ENCODE measurements at places on chromosomes 4 and X. TPM values are rescaled to one million over a fixed set of nuclear protein-coding genes. Genes with fewer than 3 reads are reported as not detected.

Gene GAGE12H
- not detected for total RNA-seq

Gene SPINK2
- not detected for total RNA-seq

Gene CXXC4
- total RNA-seq = not detected

Gene DMRTC1
- total RNA-seq = not detected

Gene FMR1
- 34.6 TPM for total RNA-seq

DNA sequence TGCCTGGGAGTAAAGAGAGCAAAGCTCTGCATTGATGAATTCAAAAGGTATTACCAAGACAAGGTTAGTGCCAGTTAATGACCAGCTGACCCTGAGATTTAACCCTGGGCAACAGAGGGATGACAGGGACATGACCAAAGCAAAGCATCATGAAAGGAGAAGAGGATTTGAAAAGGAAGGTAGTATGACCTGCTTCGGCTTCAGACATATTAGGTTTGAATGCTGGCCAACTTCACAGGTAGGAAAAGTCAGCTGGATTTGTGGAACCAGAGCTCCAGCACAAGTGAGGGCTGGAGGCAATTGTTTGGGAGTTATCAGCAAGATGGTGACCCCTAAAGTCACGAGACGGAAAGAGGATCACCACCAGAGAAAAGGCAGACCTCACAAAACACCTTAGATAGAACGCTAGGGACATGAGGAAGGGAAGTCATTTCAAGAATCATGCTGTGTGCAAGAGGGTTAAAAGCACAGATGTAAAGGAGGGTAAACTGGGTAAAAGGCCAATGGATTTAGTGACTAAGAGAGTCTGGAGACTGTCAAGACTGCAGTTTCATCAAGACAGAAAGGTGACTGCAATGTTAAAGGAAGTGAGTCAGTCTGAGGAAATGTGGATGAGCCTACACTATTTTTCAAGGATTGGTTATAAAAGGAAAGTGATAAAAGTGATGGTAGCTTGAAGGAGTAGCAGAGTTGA lies 45.6 kb downstream of the SH3RF1 start:
- no peaks in the 10 kb centered on the region for H3K27me3 ChIP-seq
- H3K4me3 ChIP-seq = no peak overlapping the region
- H3K36me3 ChIP-seq = no peaks in the 10 kb centered on the region
- H3K4me1 ChIP-seq = peaks cover 30% of the 10 kb centered on the region
- no peak overlapping the region for H3K27ac ChIP-seq

- peaks cover 3% of the 10 kb centered on the region for H3K36me3 ChIP-seq
- H3K27me3 ChIP-seq = no peaks in the 10 kb centered on the region
- H3K27ac ChIP-seq = no peak overlapping the region
- H3K4me1 ChIP-seq = peaks cover 12% of the 10 kb centered on the region
These were observed 7.2 kb upstream of the TSPYL2 start for GRCh38 chrX:53075011-53075410.

DNA sequence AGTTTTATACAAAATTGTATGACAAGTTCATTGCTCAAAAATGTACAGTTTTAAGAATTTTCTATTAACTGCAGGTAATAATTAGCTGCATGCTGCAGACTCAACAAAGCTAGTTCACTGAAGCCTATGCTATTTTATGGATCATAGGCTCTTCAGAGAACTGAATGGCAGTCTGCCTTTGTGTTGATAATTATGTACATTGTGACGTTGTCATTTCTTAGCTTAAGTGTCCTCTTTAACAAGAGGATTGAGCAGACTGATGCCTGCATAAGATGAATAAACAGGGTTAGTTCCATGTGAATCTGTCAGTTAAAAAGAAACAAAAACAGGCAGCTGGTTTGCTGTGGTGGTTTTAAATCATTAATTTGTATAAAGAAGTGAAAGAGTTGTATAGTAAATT lies 131.0 kb downstream of the TET2 start:
- H3K36me3 ChIP-seq = peaks cover 29% of the 10 kb centered on the region
- H3K4me3 ChIP-seq = no peak overlapping the region
- DNase-seq = no peak
- H3K27me3 ChIP-seq = no peaks in the 10 kb centered on the region

GRCh38 chrX:140817943-140818342 lies 108.4 kb downstream of the LINC00632 start:
- H3K4me1 ChIP-seq = peaks cover 21% of the 10 kb centered on the region
- no peak overlapping the region for H3K4me3 ChIP-seq
- H3K36me3 ChIP-seq = no peaks in the 10 kb centered on the region

DNA sequence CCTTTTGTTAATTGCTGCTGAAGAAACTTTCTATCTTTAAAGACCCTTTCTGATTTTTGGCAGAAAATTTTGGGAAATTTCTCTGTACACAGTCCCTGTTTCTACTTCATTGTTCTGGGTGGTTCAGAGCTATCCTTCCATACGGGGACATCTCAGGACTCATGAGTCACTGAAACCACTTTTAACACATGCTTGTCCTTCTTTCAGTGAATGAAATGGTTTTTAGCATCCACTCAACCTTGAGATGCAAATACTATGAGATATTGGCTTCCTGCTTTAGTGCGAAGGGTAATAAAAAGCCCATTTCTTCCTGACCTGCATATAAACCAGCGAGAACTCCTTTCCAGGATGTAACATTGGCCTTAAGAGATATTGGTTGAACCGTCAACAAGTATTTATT lies 158.0 kb downstream of the REPS2 start:
- no peaks in the 10 kb centered on the region for H3K36me3 ChIP-seq
- H3K4me1 ChIP-seq = no peaks in the 10 kb centered on the region
- peaks cover 3% of the 10 kb centered on the region for H3K27me3 ChIP-seq
- H3K4me3 ChIP-seq = no peak overlapping the region
- DNase-seq = no peak
- no peak overlapping the region for H3K27ac ChIP-seq

- peaks cover 38% of the 10 kb centered on the region for H3K36me3 ChIP-seq
- no peak overlapping the region for H3K4me3 ChIP-seq
- no peaks in the 10 kb centered on the region for H3K27me3 ChIP-seq
These were observed 33.3 kb downstream of the CLDN22 start for GRCh38 chr4:183286590-183287308.

- H3K4me3 ChIP-seq = no peak overlapping the region
- H3K27me3 ChIP-seq = no peaks in the 10 kb centered on the region
- no peak for DNase-seq
- no peak overlapping the region for H3K27ac ChIP-seq
- peaks cover 16% of the 10 kb centered on the region for H3K4me1 ChIP-seq
These were observed 368.1 kb upstream of the MAD2L1 start for GRCh38 chr4:120434756-120435155.

- no peak overlapping the region for H3K4me3 ChIP-seq
- H3K36me3 ChIP-seq = peaks cover 7% of the 10 kb centered on the region
- no peaks in the 10 kb centered on the region for H3K27me3 ChIP-seq
- peaks cover 27% of the 10 kb centered on the region for H3K4me1 ChIP-seq
These were observed 25.7 kb downstream of the SEPTIN6 start for GRCh38 chrX:119667111-119667878.

DNA sequence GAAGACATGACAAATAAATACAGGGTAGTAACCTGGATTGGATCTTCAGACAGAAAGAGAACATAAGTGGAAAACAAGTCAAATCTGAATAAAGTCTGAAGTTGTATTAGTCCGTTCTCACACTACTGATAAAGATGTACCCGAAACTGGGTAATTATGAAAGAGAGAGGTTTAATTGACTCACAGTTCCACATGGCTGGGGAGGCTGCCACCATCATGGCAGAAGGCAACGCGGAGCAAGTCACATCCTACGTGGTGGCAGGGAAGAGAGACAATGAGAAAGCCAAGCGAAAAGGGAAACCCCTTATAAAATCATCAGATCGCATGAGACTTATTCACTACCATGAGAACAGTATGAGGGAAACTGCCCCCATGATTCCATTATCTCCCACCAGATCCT lies 82.8 kb downstream of the USP46 start:
- no peak for DNase-seq
- no peaks in the 10 kb centered on the region for H3K27me3 ChIP-seq
- H3K36me3 ChIP-seq = no peaks in the 10 kb centered on the region
- H3K27ac ChIP-seq = no peak overlapping the region
- no peak overlapping the region for H3K4me3 ChIP-seq
- H3K4me1 ChIP-seq = peaks cover 32% of the 10 kb centered on the region

DNA sequence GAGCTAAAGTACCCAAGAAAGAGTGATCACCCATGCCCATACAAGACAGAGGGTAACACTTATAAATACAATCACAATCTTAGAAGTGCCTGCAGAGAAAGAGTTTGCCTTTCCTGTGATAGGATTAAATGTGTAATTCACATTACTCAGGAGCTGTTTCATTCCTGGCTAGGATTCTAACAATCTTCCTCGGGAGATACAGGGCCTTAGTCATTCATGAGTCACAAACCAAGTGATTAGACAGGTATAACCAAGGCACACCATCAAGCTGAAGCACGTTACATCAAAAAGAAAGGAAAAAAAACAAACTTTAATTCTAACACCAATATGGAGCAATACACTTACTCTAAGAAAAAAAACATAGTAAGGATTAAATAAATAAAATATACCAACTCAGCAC lies 14.9 kb downstream of the ABCG2 start:
- peaks cover 3% of the 10 kb centered on the region for H3K4me1 ChIP-seq
- H3K27ac ChIP-seq = no peak overlapping the region
- no peak overlapping the region for H3K4me3 ChIP-seq
- H3K27me3 ChIP-seq = no peaks in the 10 kb centered on the region
- no peaks in the 10 kb centered on the region for H3K36me3 ChIP-seq

- no peaks in the 10 kb centered on the region for H3K36me3 ChIP-seq
- H3K27me3 ChIP-seq = peaks cover 31% of the 10 kb centered on the region
- H3K4me3 ChIP-seq = no peak overlapping the region
These were observed 21.8 kb downstream of the RAI2 start for GRCh38 chrX:17839269-17839668.
